ENCODE measurements at places on chromosomes 3 and 15.

DNA sequence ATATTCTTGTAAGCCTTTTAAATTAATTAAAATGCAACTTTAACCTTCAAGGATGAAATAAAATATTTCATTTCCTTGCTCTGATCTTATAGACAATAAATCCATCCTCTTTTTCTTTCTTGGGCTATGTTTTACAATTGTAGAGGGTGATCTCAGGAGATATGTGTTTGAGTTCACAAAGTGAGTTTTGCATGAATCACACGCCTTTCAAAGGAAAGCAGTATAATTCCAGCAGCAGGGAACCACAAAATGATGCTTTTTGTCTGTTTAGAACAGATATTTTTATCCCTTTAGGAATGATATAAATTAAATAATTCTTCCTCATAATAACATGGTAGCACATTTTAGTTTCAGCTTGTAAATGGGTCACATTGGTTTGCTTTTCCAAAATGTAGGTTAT lies 191.2 kb downstream of the SEMA6D start:
- no peak for DNase-seq

GRCh38 chr15:93829115-93829870 lies 402.1 kb upstream of the MCTP2 start:
- DNase-seq: no peak

- no peak for DNase-seq
Observed at GRCh38 chr15:71146580-71146982, 31.3 kb downstream of the THSD4 start.

DNA sequence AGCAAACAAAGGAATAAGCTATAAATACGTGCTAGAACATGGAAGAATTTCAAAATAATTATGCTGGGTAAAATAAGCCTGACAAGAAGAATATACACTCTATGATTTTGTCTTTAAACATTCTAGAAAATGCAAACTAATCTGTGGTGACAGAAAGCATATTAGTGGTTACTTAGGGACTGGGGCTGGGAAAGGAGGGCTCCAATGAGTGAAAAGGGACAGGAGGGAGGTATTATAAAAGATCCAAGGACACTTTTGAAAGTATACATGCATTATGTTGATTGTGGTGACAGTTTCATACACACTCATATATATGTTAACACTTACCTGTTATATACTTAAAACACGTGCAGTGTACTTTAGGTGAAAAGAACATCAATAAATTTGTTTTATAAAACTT lies 23.0 kb downstream of the MYH15 start:
- DNase-seq: no peak

DNA sequence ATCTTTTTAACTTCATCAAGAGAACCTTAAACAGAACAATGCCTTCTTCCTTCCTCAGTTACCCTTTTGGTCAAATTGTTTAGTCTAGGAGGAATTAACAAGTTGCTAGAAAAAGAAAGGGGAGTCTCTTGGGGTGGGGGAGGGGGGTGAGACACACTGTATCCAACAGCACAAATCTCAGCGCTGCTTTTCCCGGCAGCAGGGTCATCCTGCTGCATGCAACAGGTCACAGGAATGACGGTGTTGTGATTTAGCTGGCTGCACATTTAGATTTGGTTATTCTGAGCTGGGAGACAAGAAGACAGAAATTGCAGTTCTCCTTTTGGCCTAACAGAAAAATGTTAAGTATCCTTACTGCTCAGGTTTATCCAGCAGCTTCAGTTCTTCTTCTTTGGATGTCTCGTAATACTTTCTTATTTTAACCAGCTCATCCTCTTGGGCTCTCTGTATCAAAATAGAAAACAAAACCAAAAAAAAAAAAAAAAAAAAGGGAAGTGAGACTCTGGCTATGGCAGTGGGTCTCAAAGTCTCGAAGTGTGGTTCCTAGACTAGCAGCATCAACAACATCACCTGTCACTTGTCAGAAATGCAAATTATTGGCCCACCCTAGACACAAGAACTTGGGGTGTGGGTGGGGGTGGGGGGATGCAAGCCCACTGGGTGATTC lies 190.5 kb downstream of the GREM1 start:
- no peak for DNase-seq

DNA sequence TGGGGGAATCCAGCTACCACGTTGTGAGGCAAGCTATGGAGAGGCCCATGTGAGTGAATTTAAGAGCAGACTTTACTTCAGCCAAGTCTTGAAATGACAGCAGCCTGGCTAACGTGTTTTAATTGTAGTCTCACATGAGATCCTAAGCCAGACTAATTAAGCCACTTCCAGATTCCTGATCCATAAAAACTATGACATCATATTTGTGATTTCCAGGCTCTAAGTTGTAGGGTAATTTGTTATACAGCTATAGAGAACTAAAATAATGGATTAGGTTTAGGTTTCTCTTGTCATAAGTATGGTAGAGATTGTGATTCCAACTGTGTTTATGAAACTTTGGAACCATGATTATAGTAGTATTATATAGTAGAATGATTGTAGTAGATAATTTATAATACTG lies 329.5 kb downstream of the DOCK3 start:
- DNase-seq: no peak

GRCh38 chr3:196643201-196643749 lies 3.8 kb downstream of the NRROS start:
- DNase-seq: no peak

- no peak for DNase-seq
Observed at GRCh38 chr15:89792106-89792805, 16.1 kb downstream of the MESP2 start.

- DNase-seq: no peak
Observed at GRCh38 chr15:74873756-74874424, 725 bp upstream of the SCAMP2 start.

- DNase-seq: no peak
Observed at GRCh38 chr3:168025076-168025475, 70.6 kb downstream of the GOLIM4 start.

DNA sequence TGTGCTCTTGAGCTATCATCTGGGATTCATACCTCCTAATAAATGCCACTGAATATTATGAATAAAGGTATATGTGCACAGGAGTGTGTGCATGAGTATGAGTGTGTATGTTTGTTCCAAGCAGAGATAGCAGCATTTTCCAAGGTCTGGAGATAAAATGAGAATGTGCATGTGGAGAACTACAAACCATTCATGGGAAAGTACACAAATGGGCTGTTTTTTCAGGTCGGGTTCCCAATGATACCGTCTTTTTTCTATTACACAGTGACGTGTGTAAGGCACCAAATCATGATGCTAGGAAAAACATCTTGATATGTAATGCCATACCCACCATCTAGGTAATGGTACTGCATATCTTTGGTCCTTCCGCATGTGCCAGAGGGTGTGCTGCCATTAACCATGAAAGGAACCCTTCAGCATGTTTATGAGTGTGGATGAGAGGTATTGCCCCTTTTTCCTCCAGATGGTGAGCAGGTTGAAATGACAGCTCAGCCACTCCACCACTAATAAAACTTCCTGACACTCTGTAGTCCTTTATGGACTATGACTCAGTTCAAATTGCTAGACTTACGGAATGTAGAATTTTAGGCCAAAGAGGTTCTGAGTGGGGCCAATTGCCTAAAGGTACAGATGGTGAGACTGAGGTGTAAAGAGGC lies 36.4 kb upstream of the COPB2 start:
- no peak for DNase-seq

DNA sequence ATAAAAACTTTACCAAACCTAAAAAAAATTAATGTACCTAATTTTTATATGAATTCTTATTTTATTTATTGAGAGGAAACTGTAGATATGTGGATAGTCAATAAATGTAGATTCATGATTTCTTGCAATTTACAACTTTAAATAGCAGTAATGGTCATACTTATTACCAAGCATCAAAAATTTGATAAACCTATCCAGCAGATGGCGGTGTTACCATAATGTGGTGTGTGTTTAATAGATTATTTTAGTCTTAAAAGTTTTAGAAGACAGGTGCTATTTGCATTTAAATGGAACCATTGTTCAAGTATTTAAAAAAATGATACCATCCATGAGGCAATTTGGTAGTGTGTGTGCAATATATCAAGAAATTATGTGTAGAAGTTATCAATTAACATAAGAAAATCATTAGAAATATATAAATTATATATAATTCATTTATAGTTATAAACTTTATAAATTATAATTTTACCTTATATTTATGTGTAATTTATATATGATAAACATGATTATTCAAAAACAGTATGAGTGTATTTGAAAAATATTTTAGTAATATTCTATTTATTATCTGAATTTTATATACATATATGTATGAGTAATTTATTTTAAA lies 176.0 kb upstream of the BCHE start:
- DNase-seq: no peak

DNA sequence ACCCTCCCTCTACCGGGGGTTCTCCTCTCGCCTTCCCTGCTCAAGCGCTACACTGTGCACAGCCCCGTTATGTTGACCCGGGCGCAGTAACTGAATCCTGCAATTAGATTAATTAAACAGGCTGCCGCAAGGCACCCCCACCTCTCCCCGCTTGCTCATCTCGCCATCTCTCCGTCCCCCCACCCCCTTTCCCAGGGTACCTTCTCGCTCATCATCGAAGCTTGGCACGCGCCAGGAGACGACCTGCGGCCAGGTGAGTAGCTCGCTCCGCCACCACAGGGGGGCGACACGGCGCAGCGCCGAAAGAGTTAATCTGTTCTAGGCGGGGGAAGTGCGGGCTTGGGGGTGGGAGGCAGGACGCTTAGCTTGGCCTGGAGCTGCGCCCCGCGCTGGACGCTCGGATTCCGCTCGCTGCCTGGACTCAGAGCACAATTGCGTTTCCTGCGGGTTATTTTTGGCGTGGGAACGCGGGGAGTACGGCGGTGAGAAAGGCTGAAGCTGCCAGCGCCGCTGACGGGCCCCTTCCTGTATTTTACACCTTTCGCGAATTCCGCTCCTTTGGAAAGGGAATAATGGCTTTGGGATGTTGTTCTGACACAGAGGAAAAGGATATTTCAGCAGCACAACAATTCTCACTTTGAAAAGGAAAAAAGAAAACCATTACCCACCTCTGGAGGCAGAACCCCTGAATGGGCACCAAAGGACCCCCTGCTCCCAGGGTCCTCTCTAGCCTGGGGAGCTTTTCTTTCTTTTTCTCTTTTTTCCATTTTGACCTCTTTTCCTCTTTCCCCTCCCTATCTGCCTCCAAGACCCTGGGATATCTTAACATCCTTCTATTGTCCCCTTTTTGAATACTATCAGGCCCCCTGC lies 1.5 kb downstream of the DLL4 start:
- DNase-seq: no peak

- DNase-seq: no peak
Observed at GRCh38 chr3:147507638-147508286, 98.6 kb downstream of the ZIC1 start.

GRCh38 chr3:37494216-37494615 lies 319.8 kb upstream of the LRRFIP2 start:
- no peak for DNase-seq

DNA sequence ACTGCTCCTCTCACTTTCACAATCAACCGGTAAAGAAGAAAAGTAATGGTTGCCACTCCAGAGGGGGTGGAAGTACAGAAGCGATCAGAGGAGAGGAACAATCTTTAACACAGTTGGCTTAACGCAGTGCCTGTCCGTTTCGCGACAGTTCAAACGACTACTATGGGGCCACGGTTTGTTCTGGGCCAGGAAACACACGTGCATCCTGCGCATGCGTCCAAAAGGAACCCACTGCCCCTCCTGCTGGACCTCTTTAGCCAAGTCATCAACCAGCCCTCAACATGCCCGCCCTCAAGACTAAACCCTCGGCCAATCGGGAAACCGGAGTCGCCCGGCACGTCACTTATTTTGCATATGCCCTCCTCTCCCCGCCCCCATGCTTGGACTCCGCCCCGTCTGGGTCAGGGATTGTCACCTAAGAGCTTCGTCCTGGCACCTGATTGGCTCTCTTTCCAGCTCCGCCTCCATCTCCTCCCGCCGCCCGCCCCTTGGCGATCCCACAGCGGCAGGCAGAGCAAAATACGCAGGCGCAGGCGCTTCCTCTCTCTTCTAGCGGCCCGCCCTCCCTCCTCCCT lies 345 bp upstream of the CDV3 start:
- DNase-seq: no peak

- DNase-seq: no peak
Observed at GRCh38 chr3:156729460-156730179, 55.2 kb downstream of the TIPARP start.

DNA sequence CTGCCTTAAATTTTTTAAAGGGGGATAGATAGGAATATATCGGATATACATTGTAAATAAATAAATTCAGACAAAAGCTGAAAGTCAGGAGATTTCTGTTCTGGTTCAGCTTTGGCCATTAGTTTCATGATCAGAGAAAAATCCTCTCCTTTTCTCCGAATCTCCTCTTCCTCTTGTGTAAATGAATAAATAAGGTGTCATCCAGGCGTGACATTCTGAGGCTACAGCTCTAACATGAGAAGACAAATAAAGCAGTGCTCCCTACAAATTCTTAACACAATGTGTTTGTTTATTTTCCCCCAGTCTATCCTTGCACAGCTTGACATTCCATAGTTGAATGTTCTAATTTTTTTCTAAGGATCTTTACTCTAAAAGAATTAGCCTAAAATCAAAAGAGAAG lies 9.4 kb upstream of the MB21D2 start:
- DNase-seq: no peak

- DNase-seq: no peak
Observed at GRCh38 chr15:53346583-53346982, 412.9 kb downstream of the WDR72 start.

- no peak for DNase-seq
Observed at GRCh38 chr15:89693091-89693490, 2.5 kb downstream of the WDR93 start.

DNA sequence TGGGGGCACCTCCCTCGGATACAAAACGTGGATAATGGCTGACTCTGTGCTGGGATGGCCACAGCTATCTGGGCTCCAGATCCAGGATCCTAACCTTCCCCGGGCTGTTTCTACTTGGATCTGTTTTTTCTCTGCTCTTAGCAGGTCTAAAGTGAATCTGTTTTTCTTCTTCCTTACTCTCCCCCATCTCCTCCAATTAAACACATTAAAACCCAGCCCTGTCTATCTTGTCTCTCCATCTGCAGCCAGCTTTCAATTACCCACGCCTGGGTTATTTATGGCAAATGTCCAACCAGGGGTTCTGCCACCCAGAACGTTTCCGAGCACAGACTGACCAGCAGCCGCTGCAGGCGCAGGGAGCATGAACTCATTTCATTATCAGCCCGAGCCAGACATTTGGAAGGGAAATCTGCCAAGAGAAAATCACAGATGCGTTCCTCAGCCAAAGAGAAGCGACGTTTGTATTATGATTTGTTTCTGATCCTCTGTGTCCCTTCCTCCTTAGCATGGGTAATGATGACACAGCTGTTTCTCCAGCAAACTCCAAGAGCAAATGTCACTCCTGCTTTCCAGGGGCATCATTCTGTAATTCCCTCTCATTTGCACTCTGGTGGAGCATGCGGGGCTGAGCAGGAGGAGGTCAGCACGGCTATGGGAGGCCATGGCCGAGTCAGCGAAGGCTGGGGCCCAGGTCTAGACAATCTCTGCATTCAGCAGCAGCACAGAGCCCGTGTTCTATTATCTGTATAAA lies 42.0 kb downstream of the UMPS start:
- no peak for DNase-seq

GRCh38 chr15:98561169-98561941 lies 87.0 kb upstream of the IGF1R start:
- DNase-seq: no peak

GRCh38 chr3:108672701-108673100 lies 83.2 kb downstream of the DZIP3 start:
- no peak for DNase-seq

- no peak for DNase-seq
Observed at GRCh38 chr3:123110976-123111615, 44.3 kb downstream of the PDIA5 start.

- DNase-seq: no peak
Observed at GRCh38 chr3:86225461-86225860, 765.5 kb downstream of the VGLL3 start.

GRCh38 chr15:37984368-37984767 lies 49.9 kb downstream of the TMCO5A start:
- no peak for DNase-seq

GRCh38 chr3:138875096-138875753 lies 40.5 kb upstream of the PIK3CB start:
- DNase-seq: no peak

All from NCI-H187 treated with DMSO at 0.1 percent for 48 hours (cell line).